ENCODE measurements at places on chromosomes 1 and 21.
A peak's percentile ranks its signal among the peaks of the same experiment; 100 is the strongest.

- no peak for DNase-seq
These were observed 183.2 kb downstream of the MRPL39 start for GRCh38 chr21:25424048-25424447.

GRCh38 chr1:156717351-156717750, 10.9 kb upstream of the METTL25B start:
- DNase-seq: no peak

GRCh38 chr1:186679924-186680244, 339 bp downstream of the PTGS2 start:
- DNase-seq: no peak

- DNase-seq: no peak
These were observed 18.9 kb downstream of the ETV3L start for GRCh38 chr1:157080714-157081113.

- no peak for DNase-seq
These were observed 5.7 kb upstream of the MOB3C start for GRCh38 chr1:46622344-46622743.

- no peak for DNase-seq
These were observed 9.5 kb upstream of the TARS2 start for GRCh38 chr1:150477733-150478132.

GRCh38 chr1:158203693-158204457, 23.2 kb downstream of the CD1D start:
- DNase-seq: no peak

DNA sequence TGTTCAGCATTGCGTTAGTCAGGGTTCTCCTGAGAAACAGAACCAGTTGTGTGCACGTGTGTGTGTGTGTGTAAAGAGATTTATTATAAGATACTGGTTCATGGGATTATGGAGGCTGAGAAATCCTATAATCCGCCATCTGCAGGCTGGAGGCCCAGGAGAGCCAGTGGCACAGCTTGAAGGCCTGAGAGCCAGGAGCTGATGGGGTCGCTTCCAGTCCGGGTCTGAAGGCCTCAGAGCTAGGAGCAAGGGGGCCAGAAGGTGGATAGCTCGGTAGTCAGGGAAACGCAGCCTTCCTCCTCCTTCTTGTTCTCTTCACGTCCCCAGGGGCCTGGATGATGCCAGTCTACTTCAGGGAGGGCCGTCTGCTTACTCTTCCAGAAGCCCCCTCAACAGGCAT, 37.7 kb downstream of the FAAP20 start:
- DNase-seq: peak; percentile 38

DNA sequence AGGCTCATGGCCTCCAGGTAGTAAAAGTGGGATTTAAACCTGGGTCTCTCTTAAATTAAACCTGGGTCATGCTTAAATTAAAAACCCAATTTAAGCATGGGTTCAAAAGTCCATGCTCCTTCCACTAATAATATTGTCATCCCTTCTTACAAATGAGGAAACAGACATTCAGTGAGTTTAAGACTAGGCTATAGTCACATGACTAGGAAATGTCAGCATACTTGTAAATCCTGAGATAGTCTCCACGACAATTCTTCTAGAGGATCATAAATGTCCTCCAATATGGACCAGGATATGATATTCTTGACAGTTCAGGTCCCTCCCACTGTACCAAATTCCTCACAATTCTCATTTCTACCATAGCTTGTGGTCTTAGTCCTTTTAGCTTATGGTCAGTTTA, 10.5 kb upstream of the IGFN1 start:
- DNase-seq: no peak

DNA sequence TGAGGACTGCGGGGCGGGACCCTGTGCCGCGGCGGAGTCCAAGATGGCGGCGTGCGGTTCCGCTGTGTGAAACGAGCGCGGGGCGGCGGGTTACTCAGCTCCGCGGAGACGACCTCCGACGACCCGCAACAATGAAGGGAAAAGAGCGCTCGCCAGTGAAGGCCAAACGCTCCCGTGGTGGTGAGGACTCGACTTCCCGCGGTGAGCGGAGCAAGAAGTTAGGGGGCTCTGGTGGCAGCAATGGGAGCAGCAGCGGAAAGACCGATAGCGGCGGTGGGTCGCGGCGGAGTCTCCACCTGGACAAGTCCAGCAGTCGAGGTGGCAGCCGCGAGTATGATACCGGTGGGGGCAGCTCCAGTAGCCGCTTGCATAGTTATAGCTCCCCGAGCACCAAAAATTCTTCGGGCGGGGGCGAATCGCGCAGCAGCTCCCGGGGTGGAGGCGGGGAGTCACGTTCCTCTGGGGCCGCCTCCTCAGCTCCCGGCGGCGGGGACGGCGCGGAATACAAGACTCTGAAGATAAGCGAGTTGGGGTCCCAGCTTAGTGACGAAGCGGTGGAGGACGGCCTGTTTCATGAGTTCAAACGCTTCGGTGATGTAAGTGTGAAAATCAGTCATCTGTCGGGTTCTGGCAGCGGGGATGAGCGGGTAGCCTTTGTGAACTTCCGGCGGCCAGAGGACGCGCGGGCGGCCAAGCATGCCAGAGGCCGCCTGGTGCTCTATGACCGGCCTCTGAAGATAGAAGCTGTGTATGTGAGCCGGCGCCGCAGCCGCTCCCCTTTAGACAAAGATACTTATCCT, 430 bp downstream of the RBM15 start:
- DNase-seq: no peak

GRCh38 chr1:160707236-160708064, 4.2 kb downstream of the CD48 start:
- DNase-seq: no peak

- DNase-seq: no peak
These were observed 95.1 kb upstream of the C1orf21 start for GRCh38 chr1:184291701-184292100.

DNA sequence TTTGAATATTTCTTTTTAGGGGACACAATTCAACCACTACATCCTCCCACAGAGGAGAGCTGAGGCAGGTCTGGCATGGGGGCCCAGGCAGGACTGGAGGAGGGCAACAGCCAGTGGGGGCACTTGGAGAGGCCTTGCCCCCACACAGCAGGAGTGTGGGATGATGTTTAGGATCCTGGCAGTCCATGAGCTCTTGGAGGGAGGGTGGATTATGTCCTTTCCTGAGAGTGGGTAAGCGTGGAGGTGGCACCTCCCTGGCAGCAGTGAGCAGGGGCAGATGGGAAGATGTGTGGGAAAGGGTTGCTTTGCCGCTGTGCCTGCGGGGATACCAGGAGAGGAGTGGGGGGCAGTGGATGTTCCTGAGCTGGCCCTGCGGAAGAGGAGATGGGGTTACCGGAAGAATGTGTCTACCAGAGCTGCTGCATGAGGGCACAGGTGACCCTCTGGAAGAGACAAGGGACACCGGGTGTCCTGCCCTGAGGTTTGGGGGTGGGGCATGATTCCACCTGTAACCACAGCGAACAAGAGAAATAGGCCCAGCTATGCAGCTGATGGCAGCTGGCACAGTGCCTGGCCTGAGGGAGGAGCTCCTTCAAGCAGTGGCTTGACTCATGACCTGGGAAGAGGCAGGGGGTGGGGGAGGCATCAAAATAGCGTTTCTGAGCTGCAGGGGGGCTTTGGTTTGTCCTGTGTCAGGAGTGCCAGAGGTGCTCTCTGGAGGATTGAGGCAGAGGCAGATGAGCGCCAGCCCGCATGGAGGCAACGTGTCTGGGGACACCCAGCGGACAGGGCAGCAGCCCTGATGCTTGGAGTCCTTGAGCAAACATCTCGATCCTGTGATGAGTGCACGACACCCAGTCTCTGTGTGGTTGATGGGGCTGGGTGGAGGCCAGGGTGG, 123.9 kb upstream of the TMPRSS2 start:
- DNase-seq: no peak

GRCh38 chr1:154711416-154711815, 103.4 kb upstream of the ADAR start:
- no peak for DNase-seq

GRCh38 chr1:91617285-91617765, 116.7 kb downstream of the CDC7 start:
- DNase-seq: no peak

GRCh38 chr1:117802531-117803257, 126.7 kb downstream of the GDAP2 start:
- no peak for DNase-seq

All from D721Med (cell line).